ENCODE measurements at places on chromosomes 5 and 9.

GRCh38 chr5:33594006-33594405 lies 153.2 kb downstream of the TARS1 start:
- DNase-seq = no peak

DNA sequence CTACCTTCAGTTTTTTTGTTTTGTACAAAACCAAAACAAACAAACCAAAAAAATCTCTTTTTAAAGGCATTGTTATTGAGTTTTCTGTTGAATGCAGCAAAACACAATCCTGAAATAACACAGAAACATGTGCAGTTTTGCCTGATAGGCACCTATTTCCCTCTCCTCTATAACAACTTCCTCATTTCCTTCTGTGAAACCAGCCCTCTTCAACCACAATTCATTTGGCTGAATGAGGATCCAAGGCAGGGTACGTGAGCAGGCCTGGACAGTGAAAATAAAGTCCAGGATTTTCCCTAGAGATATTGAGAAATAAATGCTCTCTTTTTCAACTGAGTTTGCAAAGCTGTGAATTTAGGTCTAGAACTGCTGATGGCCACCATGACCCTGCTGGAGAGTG lies 134.8 kb upstream of the LARP1 start:
- no peak for DNase-seq

DNA sequence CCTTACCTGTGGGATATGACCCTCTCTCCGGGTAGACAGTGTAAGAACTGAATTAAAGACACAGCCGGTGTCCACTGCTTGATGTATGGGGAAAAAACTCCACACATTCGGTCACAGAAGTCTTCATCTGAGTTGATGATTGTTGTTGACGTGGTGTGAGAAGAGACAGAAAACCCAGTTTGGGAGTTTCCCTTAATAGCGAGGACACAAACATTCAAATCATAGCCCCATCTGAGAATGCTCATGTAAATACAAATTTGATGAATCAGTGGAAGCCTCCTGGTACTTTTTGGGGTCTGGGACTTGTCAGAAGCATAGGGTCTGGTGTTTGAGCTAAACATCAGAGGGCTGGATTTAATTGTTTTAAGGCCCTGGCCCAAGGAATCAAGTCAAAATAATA lies 11.0 kb downstream of the HAVCR1 start:
- DNase-seq = no peak

- DNase-seq = no peak
Observed at GRCh38 chr9:114078021-114078780, at the start of gene AMBP. TSS of gene AMBP (minus strand) at chr9:114078300. CDS start at chr9:114078209, 91 bp downstream.

DNA sequence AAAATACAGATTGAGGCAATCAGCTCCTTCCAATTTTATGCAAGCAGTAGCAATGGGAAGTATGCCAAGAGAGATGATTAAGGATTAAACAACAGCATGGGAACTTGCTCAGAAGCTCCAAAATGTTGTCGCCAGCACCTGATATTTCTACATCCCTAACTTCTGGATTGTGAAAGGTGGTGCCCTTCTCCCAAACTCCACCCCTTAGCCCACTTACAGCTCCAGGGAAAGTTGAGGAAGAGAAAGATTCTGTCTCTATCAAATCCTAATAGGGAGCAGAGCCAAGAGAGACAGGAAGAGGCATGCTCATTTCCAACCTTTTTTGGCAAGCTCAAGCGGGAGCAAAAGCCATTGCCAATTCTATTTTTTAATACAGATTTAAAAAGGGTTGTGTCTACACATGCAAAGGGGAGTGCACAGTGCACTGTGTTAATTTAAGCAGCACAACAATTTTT lies 92.4 kb upstream of the NR3C1 start:
- no peak for DNase-seq

DNA sequence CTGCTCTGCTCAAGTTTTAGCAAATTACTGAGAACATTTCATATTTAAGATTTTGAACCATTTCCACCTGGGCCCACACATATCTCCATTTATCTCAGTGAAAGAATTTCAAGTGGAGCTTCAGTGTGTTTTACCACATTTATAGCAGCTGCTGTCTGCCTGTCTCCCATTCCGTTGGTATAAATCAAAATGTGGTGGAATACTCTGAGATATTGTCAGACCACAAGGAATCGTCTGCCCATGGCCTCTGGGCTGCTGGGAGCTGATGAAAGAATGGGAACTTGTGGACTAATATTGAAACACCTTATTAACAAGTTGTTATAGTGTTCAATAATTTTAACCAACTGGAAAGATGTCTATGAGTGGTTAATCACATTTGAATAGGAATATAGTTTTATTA lies 33.3 kb downstream of the MAST4 start:
- no peak for DNase-seq

- no peak for DNase-seq
Observed at GRCh38 chr9:114207845-114208244, 52.5 kb downstream of the COL27A1 start.

GRCh38 chr9:97365634-97366033 lies 46.3 kb upstream of the TDRD7 start:
- DNase-seq = no peak

DNA sequence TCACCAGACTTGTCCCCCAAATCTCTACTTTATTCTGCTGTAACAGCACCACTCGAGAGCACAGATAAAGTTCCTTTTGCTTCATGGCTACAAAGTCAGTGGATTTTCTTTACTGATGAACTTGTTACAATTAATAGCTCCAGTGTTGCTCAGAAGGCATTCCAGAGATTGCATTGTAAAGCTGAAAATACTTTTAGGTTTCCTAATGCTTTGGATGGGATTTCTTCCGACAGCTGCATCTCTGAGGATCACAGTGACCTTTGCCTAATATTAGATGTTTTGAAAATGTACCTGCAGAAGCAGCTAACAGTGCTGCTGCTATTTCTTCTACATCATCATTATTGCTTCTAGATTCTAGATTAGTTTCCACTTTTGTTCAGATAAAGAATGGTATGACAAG lies 58.8 kb upstream of the TMEM171 start:
- no peak for DNase-seq

All from retina (tissue), 1 donor.